Psoas muscle (tissue), 8 donors: ENCODE measurements at places on chromosomes 12 and 14. TPM values are rescaled to one million over a fixed set of nuclear protein-coding genes. Genes with fewer than 3 reads are reported as not detected.

GRCh38 chr14:35571598-35571997 is 37.6 kb downstream of the INSM2 start:
- H3K27ac ChIP-seq, result no peak overlapping the region
- no peaks in the 10 kb centered on the region for H3K27me3 ChIP-seq
- no peak overlapping the region for H3K4me3 ChIP-seq
- H3K4me1 ChIP-seq, result peaks cover 4% of the 10 kb centered on the region
- no peaks in the 10 kb centered on the region for H3K36me3 ChIP-seq

The KRT86 gene
- total RNA-seq, result not detected

The KLHL33 gene
- total RNA-seq, result 19.5 TPM

DNA sequence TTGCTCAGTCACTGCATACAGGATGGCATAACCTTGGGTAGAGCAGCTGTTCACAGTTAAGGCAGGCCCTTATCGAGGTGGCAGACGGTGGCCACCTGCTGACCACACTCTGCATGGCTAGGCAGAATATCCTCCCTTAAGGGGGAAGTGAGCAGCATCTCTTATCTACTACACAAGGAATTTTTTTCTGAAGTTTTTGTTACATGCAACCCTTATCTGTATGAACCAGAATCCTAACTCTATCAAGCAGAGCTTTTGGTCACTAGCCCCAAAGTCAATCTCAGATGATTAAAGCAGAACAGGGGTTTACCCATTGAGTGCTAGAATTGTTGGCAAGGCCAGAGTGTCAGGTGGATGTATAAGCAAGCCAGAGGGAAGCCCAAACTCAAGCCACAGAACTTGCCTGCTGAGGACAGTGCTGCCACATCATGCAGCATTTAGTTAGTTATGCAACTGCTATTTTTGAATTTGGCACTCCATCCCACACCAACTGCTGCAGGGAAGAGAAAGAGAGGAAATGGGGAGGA is 192.8 kb downstream of the TBX5 start:
- no peaks in the 10 kb centered on the region for H3K36me3 ChIP-seq
- no peak overlapping the region for H3K27ac ChIP-seq
- peaks cover 2% of the 10 kb centered on the region for H3K27me3 ChIP-seq
- no peaks in the 10 kb centered on the region for H3K4me1 ChIP-seq

GRCh38 chr12:101931498-101932326 is 54.3 kb downstream of the DRAM1 start:
- H3K27ac ChIP-seq, result no peak overlapping the region
- no peaks in the 10 kb centered on the region for H3K4me1 ChIP-seq
- no peaks in the 10 kb centered on the region for H3K36me3 ChIP-seq
- H3K4me3 ChIP-seq, result no peak overlapping the region
- no peaks in the 10 kb centered on the region for H3K27me3 ChIP-seq
